Left kidney (tissue), 8 donors: ENCODE measurements at places on chromosomes 2 and 18.

- DNase-seq = no peak
Measured at GRCh38 chr2:8222979-8223694, 458.7 kb upstream of the ID2 start.

DNA sequence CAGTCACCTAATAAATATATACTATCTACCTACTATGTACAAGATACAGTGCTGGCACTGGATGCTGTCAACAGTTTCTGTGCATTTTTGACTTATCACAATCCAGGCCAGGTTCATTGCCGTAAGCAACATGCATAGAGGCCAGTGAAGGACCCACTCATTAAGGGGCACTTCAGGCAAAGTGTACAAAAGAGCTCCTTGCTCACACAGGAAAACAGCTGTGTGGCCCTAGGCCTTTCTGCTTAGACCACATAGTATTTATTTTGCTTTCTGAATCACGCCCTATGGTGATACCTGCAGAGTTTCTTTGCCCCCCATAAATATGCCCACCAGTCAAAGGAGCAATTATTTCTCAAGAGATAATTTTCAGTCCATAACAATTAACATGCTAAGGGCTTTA lies 39.6 kb upstream of the STAT4 start:
- no peak for DNase-seq

- DNase-seq = no peak
Measured at GRCh38 chr18:46182633-46183358, 78.6 kb downstream of the HAUS1 start.

GRCh38 chr2:35415282-35415681 lies 940.3 kb upstream of the CRIM1 start:
- no peak for DNase-seq

DNA sequence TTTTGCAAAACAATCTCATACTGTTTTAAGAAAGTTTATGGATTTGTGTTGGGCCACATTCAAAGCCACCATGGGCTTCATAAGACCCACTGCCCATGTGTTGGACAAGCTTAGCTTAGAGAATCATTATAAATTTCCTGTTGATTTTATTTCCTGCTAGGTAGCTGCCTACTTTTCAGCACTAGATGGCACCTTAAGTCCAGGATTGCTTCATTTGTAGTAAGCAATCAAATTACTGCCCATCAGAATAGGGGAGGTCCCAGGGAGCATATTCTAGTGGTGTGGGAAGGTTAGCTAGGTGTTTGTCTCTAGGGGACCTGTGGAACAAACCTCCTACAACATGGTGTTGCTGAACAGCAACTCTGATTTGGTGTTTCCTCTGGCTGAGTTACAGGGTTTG lies 11.0 kb upstream of the DCDC2C start:
- no peak for DNase-seq

DNA sequence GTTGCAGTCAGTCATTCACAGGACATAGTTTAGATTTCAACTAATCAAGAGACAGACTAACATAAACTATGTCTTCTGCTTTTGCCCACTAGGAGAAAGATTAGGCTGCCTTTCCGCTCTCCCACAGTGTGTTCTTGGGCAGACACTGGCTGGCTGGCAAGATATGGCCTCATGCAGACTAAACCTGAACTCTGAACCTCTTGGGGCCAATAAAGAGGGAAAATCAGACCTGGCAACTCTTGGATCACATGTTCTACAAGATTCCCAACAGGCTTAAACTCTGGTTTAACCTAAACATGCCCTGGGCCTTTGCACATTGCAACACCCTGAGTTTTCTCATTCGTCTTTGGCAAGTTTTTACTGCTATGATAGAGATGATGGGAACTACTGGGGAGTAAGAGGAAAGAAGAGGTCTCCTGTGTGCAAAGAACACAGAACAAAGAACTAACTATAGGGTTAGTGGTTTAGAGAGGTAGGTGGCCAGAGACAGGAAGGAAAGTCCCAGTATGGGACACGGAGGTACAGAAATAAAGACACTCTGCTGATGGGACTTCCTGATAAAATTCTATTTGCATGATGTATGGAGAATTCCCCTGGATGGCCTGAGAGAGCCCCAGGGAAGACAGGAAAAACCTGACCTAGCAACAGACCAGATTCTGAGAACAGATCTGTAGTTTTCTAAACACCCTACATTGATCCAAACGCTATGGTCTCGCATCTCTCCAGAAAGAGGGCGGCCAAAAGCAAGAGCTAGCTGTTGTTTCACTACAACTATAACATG lies 2.0 kb upstream of the ATRAID start:
- DNase-seq = no peak

DNA sequence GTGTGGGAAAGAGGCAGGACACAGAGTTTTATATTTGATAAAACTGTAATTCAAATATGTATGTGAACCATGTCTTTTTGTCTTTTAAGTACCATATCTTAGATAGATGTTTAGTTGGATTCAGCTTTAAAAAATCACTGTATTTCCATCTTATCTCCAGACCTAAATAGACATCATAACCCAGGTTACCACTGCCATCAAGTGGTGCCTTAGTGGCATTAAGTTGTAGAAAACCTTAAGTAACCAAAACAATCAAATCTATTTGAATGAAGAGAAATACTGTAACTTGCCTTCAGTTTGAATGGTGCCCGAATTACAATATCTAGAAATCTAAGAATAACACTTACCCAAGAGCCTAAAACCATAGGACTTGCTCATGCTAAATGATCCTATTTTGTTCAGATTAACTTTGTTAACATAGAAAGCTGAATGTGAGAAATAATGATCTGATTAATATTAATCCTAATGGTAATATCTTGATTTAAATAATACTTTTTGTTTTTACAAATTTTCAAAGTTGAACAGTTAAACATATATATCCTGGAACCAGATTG lies 92.5 kb upstream of the MAP2 start:
- peak; percentile 33 for DNase-seq

- no peak for DNase-seq
Measured at GRCh38 chr2:70391988-70392387, 90.1 kb upstream of the FAM136A start.

DNA sequence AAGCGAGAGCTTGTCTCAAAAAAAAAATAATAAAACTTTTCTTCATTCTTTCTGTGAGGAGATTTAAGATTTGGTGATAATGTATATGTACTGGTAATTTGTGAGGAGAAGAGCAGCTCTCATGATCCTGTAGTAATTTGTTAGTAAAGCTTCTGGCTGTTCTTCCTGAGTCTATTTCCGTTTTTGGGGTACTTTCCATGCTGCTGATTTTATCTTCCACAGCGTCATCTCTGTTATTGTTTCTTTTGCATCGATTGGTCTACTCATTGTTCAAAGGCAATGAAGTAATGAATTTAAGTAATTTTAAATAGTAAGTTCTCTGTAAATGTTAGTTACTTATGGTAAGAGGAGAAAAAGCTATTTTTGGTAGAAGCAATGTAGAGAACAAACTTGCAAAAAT lies 12.0 kb downstream of the NDUFAF7 start:
- no peak for DNase-seq

GRCh38 chr2:241228081-241228859 lies 39.8 kb downstream of the ANO7 start:
- DNase-seq = no peak

DNA sequence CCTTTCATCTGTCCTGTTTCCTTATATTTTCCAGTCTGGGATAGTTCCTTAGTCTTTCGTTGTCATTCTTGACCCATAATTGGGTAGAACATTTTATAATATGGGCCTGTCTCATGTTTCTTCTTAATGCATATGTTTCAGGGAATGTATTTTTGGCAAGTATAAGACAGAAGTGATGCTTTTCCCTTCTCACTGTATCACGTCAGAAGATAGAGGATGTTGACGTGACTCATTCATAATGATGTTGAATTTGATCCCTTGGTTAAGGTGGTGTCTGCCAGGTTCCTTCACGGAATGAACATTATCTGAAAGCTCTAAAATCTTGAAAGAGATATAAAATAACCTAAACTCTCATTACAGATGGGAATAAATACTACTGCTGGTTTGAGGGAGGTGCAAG lies 18.8 kb downstream of the CDH7 start:
- DNase-seq = no peak

DNA sequence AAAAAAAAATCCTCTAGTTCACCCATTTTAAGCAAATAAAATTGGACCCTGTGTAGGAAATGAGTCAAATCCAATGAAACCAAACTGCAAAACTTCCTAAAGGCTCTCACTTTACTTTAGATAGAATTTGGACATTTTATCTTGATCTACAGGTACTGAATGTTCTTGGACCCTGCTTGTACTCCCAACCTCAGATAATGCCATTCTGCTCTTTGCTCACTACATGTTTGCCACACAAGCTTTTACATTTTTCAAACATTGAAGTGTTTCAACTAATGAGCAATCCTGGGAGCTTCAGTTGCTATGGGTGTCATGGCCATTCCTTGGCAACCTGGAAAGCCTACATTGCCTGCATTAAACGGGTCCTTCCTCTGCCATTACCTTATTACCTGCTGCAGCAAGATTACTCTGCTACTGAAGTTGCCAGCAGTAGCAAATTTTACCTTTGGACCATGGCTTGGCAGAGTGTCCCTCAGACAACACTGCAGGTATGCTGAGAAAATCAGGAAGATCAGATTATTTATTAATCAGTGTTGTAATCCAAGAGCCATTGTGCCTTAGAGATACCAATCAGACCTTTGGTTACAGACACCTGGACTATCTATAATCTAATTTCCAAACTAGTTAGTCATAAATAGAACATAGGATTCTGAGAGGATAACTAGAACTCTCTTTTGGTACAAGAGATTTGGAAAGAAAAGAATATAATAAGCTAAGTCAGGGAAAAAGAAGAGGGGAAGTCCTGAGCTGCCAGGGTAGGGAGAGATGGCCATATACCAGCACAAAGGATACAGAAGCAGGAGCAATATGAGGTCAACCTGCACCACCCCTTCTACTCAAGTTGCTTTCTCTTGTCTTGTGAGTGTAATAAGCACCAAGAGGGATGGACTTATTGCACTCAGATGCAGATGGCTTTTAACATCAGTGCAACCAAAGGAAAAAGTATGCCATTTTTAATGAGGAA lies 293.3 kb upstream of the TFPI start:
- no peak for DNase-seq

- no peak for DNase-seq
Measured at GRCh38 chr2:238891457-238892203, 43.7 kb downstream of the TWIST2 start.

GRCh38 chr18:24658302-24658701 lies 197.9 kb downstream of the HRH4 start:
- no peak for DNase-seq

DNA sequence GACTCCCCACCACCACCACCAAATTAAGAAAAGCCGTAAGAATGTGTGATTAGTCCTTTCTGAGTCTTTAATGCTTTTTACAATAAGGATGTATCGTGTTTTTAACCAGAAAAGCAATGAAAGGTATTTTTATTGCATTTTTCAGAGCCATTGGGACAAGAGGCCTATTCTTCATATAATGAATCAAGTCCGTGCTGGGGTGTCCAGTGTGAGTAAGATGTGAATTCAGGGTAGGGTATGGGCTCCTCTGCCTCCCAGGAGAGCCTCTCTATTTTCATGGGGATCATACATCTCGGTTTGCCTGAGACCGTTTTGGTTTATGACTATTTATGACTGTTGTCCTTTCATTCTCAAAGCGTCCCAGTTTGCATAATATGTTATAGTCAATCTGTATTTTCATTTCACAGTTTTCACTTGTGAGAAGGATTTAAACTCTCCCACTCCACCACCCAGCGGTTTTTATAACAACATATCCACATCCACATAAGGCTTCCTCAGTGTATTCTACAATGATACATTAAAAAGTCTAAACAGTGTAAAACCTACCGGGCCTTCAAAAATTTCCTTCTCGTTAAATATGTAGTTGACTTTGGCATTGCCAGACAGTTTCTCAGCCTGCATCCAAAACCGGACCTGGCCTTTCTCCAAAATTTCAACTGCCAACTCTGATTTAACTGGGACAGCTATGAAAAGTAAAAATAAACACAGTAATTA lies 80.8 kb upstream of the LPIN2 start:
- DNase-seq = no peak

DNA sequence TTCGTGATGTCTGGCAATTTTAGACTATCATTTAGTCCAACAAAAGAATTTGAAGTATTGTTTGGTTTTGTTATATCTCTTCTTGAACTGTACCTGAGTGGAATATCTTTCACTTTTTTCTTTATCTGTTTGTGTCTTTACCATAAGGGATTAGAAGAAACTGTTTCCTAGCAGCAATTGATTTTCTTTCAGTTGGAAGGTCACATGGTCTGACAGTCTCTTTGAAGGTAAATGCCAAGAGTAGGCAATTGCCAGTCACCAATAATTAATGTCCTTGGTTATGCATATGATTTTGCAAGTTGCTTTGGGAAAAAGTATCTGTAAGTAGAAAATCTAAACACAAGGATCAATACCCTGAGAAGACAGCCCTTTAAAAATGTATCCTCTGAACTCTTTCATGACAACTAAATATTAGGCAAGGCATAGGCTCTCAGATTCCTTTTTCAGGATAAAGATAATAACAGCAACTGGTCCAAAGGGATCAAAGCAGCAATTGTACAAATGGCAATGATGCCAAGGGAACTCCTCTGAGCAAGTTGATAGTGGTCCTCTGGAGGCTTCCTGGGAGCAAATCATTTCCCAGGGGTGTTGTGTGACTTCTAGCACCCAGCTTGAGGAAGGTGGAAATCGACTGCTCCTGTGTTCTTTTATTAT lies 17.6 kb downstream of the MAP3K19 start:
- DNase-seq = no peak

GRCh38 chr18:35653392-35654135 lies 72.0 kb downstream of the GALNT1 start:
- DNase-seq = no peak

- DNase-seq = no peak
Measured at GRCh38 chr2:33598561-33599174, 431 bp downstream of the FAM98A start.

GRCh38 chr2:241571821-241572620 lies 13.5 kb downstream of the BOK start:
- DNase-seq = no peak

- no peak for DNase-seq
Measured at GRCh38 chr2:59680863-59681262, 872.6 kb downstream of the BCL11A start.

GRCh38 chr18:5268874-5269273 lies 26.7 kb downstream of the ZBTB14 start:
- DNase-seq = no peak

- DNase-seq = no peak
Measured at GRCh38 chr18:55224086-55224625, 264.9 kb upstream of the CCDC68 start.
